ENCODE measurements at places on chromosomes 3 and 15.
A peak's percentile ranks its signal among the peaks of the same experiment; 100 is the strongest.

GRCh38 chr3:141525814-141526213, 39.0 kb downstream of the RASA2 start:
- no peak for DNase-seq

- DNase-seq, result no peak
These were observed 56.9 kb downstream of the ABTB1 start for GRCh38 chr3:127729556-127730056.

GRCh38 chr15:91022832-91023129, 387 bp upstream of the VPS33B start:
- DNase-seq, result no peak

- DNase-seq, result peak; percentile 52
These were observed 65.0 kb upstream of the IQSEC1 start for GRCh38 chr3:13137941-13138832.
